ENCODE measurements at places on chromosomes 7 and 10.

DNA sequence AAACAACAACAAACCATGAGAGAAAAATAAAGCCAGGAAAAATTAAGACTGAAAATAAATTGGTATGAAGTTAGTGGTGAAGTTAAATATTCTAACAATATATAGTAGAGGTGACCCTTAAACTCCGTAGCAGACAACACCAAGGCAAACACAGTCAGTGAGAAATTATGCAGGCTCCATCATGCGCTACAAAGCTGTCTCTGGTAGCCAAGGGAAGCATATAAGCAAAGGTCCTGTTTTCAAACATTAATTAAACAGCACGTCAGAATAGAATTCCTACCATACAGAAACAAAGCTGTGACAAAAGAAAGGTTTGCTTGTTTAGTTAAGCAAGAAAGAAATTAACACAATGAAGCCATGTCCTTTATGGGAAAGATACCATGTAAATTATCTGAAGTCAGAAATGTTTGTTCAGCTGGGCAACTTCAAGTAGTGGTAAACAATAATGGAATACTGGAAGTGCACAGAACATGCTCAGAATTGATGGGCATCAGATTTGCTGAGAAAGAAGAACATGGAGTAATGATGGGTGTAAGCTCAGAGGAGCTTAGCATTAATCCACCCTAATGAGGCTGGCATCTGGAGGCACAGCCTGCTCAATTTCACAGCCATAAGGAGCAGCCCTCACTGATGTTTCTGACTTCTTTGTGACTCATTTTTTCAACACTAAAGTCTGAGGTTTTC is 75.7 kb downstream of the IGF2BP3 start:
- no peak for DNase-seq

- peak; percentile 90 for DNase-seq
Observed at GRCh38 chr7:17274551-17275245, 23.8 kb upstream of the AHR start.

- no peak for DNase-seq
Observed at GRCh38 chr7:144438759-144439158, 35.3 kb upstream of the NOBOX start.

GRCh38 chr10:90937645-90938258 is 16.9 kb upstream of the ANKRD1 start:
- peak; percentile 36 for DNase-seq

DNA sequence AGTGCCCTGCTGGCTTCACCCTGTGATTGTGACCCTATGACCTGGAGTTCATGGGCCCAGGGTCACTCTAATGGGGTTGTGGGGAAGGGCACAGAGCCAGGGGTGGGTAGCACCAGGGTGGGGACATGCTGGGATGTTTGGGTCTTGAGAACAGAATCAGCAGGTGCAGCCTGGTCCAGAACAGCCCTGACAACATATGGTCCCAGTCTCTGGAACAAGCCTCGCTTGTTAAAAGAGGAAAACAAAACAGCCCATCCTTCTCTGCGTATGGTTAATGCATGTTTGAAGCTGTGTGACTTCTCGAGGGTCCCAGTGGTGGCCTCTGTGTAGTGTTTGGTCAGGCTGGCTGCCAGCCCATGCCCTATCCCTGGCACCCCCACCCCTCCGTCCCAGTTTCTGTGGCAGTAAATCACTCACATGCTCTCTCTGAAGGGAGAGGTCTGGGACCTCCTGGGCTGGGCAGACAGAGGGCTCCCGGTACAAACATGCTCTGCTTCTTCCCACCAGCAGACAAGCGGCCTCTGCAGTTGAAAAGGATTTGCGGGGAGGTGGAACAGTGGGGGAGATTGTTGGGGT is 79.4 kb downstream of the FAM241B start:
- DNase-seq, result no peak
